Stimulated activated naive CD8-positive, alpha-beta T cell treated with anti-CD3 and anti-CD28 coated beads, Interleukin-15, Interleukin-2, amounts not matched to agents 100 U/mL and 50 U/mL, for 24 hours (primary cell): ENCODE measurements at places on chromosomes 11 and 22.
A peak's percentile ranks its signal among the peaks of the same experiment; 100 is the strongest.

DNA sequence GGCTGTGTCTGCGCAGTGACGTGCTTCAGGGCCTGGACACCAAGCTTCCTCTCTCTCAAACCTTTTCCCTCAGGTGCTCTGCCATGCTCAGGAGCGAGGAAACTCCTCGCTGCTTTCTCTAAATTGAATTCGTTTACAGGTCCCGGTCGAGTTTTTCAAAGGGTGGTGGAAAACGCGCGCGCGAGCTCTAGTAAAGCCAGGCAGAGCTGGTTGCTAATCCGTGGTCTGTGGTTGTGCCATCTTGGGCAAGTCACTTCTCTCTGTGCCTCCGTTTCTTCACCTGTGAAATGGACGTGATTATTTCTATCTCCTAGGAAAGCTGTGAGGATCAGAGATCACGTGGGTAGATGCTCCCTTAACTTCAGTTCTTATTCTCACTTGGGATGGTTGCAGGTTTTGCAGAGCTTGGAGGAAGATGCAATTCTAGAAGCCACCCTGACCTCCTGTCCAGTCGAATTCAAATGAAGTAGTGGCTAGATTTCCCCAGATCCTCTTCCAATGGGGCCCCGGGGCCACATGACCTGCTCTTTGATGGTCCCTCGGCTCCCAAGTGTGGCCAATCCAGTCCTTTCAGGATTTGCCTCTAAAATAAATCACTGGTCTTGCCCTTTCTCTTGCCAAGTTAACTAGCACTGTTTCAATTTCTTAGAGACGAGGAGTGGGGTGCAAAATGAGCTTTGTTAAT, 10.5 kb upstream of the ALX4 start:
- DNase-seq: no peak

DNA sequence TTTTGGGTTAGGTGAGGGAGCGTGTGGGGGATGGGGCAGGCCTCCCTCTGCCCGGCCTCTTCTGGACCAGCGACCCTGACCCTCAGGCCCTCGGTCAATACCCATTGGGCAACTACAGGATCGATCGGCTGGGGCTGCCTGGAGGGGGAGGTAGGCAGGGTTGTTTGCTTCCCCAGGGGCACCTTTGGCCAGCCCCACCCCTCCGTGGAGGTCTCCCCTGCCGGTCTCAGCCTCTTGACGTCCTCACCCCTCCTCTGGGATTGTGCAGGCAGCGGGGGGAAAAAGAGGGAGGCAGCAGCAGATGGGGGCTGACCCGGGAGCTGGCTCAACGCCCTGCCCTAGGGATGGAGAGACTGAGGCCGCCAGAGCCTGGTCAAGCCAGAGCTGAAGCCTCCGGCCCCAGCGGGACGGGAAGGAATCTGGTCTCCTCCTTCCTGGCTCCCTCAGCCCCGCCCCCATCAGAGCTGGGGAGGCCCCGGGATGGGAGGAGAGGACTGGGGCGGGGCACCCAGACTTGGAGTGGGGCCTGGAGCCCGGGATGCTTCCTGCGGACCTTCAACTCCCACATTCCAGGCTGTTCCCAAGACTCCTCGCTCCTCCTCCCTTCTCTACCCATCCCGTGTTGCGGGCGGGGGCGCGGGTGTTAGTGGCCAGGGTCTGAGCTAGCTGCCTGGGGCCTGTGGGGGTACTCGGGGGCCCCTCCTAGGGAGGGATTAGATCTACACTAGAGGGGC, 14.4 kb upstream of the CDC42EP1 start:
- DNase-seq: no peak

DNA sequence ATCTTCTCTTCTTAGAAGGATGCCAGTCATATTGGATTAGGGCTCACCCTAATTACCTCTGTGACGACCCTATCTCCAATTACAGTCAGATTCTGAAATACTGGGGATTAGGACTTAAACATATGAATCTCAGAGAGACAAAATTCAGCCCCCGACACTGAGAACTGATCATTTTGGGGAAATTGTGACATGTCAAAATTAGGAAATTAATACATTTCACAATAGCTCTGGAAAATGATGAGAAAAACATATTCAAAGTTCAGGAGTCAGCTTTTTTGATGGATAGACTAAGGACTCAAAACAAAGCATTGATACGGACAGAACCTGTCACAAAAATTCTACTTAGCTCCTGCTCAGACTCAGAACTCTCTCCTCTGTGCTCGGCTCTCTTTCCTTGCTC, 40.8 kb downstream of the COMMD9 start:
- DNase-seq: no peak

- no peak for DNase-seq
These were observed 17.7 kb upstream of the TUB start for GRCh38 chr11:8063324-8063723.

GRCh38 chr22:38756711-38757463, 1.1 kb upstream of the SUN2 start:
- DNase-seq: peak; percentile 43

DNA sequence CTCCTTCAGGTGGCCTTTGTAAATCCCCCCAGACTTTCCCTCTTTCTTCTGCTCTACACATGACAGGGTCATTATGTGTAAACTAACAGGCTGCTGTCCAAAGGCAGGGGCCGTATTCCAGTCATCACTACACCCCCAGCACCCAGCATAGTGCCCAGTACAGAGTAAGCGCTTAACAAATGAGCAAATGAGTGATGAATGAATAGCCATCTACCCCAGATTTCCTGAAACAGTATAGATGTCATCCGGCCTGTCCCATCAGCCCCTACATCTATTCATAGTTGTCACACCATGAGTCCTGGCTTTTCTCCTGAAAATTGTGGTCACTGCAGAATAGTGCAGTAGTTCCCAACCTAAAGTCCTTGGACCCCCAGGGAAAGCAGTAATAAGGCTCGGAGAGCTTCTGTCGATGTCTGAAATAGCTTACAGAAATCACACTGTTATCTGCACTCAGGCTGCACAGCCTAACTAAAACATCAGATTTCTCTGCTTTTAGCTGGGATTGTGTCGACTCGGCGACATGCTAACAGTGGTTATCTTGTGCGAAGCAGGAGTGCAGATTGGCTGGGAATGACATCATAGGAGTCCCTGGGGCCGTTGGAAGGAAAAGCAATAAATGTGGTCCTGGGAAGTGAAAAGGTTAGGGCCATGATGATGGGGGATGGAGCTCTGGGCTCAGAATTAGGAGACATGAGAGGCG, 143.8 kb upstream of the NECTIN1 start:
- no peak for DNase-seq

DNA sequence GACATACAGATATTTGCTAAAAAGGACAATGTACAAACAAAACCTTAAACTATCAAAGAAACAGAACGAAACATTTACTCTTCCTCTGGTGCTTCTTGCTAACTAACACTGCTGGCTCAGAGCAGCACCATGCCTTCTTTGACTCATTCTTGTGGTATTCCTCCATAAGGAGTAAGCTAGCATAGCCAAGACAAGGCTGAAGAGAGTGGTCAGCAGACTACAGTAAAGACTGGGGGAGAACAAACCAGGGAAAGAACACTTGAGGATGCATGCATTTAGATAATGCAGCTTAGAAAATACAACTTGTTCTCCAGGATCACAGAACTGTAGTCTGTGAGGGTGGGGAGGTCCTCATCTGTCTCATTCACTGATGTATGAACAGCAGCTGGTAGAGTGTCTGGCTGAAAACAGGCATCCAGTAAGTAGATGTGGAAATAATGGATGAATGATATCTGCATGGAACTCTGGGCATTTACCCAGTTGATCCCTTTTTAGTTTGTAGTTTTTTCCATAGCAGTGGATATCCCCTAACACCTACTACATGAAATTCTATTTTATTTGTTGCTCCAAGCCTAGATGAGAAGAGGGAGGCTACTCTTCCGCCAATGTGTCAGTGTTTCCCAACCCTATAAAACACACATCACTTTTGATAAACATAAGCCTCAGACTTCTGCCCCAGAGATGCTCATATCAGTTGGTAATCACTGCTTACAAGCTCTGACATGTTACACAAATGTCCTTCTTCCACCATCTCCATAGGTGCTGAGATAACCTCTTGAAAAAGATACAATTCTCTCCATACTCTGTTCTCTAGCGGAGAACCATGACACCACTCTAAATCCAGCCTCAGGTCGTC, 7.3 kb downstream of the SNX19 start:
- no peak for DNase-seq

- peak; percentile 64 for DNase-seq
These were observed 15.6 kb upstream of the UCP3 start for GRCh38 chr11:74024261-74025029.

DNA sequence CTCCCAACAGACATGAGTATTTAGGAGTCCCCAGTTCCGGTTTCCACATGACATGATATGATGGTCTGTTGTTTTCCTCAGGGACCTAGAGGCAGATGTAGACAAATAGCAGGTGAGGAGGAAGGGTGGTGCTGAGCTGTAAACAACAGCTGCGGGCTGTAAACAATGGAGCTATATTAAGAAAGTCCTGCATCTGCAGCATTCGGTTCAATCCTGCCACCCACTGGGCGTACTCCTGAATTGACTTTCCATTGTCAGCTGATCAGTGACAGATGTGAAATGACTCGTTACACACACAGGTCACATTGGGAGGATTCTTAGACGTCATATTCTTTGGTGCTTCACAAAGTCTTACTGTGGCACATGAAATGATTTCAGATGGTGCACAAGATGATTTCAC, 26.8 kb upstream of the RAG1 start:
- DNase-seq: peak; percentile 10

GRCh38 chr11:80621871-80622270, 1181.0 kb upstream of the TENM4 start:
- DNase-seq: no peak

GRCh38 chr22:33880986-33881385, 39.3 kb downstream of the LARGE1 start:
- no peak for DNase-seq

DNA sequence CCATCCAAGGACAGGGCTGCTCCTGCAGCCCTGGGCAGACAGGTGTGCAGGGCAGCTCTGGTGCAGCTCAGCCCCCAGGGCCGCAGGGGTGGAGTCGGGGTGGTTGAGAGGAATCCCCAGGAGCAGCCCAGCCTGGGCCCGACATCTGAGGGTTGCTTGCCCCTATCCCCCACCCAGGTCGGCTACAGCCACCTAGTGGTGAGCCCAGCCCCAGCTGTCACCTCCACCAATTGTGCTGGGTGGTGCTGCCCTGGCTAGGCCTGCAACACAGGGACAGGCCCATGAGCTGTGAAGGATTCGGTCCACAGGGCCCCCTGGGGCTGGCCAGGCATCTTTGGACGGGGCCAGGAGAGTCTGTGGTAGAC, 29.6 kb downstream of the RTN4R start:
- DNase-seq: peak; percentile 74

DNA sequence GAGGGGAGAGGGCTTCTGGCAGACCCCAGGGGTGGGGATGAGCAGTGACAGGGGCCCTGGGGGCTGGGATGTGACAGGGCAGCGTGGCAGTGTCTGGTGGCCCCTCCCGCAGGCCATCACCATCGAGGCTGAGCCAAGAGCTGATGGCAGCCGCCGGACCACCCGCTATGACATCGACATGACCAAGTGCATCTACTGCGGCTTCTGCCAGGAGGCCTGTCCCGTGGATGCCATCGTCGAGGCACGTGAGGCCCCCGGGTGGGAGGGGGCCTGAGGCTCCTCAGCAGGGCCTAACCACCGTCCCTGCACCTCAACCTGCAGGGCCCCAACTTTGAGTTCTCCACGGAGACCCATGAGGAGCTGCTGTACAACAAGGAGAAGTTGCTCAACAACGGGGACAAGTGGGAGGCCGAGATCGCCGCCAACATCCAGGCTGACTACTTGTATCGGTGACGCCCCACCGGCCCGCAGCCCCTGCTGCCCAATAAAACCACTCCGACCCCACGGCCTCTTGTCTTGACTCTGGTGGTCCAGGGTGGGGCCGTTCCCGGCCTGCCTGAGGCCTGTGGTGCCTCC, 2.6 kb upstream of the TCIRG1 start:
- no peak for DNase-seq

- DNase-seq: no peak
These were observed 102.7 kb downstream of the NECTIN1 start for GRCh38 chr11:119626197-119626841.

- no peak for DNase-seq
These were observed 77.4 kb downstream of the PARVA start for GRCh38 chr11:12454782-12455181.

GRCh38 chr11:20131788-20132666, 28.2 kb downstream of the DBX1 start:
- DNase-seq: peak; percentile 56

DNA sequence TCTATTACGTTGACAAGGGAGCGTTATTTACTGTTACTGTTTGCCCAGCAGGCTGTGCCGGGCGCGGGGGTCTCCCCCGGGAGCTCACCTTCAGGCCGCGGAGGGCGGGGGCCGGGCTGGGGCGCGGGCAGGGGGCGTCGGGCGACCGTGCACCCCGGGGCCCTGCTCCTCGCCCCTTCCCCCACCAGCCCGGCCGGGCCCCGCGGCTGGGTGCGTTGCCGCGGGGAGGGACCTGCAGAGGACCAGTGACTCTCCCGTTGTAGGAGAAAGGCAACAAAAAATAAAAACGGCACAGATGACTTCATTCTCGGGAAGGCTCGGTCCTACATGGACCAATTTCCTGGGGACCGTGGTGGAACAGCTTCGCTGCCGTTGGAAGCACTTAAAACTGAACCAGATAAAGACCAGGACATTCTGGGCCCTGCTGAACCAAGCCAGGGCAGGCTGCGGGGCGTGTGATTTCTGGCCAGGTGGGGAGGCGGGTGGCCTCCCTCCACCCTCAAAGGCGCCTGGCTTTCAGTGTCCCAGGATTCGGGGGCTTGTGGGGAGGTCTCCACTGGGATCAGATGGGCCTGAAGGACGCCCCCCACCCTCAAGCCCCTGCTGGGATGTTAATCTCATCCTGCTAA, 57.4 kb downstream of the IGLL1 start:
- no peak for DNase-seq

DNA sequence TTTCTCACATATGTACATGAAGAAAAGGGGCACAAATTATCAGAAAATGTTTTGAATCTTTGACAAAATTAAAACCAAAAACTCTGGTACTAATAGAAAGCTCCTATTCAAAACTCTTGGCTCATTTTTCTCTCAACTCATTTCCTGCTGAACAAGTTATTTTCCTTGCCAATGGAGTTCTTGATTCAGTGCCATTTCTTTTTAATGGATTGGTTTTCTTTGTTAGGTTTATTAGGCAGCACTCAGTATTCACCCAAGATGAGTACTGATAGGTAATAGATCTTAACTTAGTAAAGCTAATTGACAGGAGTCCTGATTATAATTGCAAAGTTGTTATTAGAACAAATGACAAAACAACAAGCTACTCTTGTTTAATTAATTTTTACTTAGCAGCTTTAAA, 279.4 kb upstream of the PDGFD start:
- DNase-seq: no peak

DNA sequence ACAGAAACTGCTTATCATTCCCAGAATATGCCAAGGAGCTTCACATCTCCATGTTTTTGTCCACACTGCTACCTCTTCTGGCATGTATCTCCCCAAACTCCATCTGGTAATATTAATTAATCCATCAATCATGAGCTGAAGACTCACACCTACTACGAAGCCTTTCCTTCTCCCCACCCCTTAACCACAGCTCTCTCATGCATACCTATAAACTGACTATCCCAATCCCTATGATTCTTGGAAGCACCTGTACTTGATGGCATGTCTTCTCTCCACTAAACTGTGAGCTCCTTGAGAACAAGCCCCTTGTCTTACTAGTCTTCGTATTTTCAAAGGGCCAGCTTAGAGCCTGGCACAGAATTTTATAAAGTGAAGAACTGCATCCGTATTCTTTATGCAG, 47.3 kb downstream of the RELT start:
- DNase-seq: no peak

GRCh38 chr22:44358709-44359440, 46.1 kb upstream of the SHISAL1 start:
- DNase-seq: no peak
